Stimulated activated CD8-positive, alpha-beta memory T cell treated with anti-CD3 and anti-CD28 coated beads, Interleukin-15, amount 100 ng/mL, for 1 hour (primary cell): ENCODE measurements at places on chromosomes 1 and 21.

DNA sequence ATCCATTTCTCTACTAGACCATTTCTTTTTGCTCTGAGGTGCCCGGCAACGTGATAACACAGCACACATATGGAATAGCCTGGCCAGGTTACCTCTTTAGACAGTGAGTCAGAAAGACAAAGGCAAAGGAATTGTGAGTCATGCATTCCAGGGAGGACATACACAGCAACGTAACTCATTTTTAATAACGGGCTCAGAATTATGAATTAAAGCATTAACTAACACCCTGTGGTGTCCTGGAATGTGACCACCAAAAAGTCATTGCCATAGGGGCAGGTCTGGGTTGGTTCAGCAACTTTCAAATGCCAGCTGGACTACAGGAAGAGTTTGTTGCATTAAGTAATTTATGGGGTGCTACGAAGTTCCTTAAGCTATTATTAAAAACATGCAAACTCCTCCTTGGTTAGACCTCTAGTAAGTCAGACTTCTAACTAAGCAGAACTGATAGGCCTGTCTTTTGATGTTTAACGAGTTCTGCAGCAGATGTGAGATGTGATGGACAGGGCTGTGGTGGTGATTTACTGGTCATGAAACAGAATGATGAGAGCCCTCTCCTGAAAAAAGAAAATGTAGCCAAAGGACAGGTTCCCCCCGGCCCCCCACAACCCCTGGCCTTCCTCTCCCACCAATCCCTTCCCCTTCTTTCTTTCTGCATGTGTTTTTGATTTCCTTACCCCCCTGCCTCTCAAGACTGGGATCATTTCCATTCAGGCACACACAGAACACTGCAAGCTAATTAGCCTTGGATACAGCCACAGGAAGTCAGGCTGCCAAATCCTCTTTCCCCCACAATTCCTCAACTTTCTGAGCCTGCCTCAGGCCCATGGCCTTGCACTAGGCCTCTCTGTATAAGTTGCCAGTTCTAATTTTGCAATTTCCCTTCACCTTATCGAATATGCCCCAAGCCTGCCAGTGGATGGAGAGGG is 88.9 kb upstream of the HAO2 start:
- no peak for DNase-seq

GRCh38 chr1:150808846-150809245 is 786 bp upstream of the CTSK start:
- no peak for DNase-seq

DNA sequence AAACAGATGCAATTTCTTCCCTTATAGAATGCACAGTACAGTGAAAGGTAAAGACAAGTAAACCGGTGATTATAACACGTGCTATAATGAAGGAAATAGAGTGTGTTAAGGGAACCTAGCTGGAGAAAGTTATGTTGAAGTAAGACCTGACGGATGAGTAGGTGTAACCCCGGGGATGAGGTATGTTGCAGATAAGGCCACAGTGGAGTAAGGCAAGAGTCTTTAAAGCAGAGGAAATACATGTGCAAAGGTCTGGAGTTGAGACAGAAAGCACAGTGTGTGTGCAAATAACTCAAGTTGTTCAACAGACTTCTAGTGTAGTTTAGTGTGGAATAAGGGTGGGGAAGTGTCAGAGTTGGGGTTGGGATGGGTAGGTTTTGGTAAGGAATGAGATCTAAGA is 2.9 kb downstream of the DBT start:
- no peak for DNase-seq

DNA sequence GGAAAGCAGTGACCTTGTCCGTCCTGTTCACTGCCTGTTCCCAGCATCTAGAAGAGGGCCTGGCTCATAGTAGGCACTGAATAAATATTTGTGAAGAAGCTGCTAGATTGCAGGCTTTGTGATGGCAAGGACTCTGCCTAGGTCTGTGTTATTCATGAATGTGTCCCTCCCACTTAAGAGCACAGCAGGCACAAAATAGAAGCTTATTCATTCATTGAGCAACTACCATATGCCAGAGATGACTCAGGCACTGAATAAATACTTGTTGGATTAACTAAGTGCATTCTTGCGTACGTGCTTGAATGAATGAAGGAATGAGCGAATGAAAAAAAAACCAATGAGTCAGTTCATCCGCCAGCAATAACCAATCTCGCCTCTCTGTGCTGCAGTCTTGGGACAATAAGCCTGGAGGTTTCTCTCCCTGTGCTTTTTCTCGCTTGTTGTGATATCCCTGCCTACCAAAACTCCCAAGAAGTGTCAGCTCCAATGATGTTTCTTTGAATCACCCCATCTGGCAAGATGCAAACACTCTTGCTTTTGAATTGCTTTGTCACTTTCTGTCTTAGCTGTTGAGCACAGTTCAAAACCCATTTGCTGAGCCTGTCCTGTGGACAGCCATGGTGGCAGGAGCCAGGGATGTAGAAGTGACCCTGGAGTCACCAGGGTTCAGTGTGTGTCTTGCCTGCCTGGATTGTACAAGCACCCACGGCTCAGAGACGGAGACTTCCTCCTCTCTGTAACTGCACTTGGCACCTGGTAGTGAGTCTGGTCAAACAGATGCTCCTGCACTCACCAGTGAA is 143.9 kb downstream of the KAZN start:
- DNase-seq = no peak

DNA sequence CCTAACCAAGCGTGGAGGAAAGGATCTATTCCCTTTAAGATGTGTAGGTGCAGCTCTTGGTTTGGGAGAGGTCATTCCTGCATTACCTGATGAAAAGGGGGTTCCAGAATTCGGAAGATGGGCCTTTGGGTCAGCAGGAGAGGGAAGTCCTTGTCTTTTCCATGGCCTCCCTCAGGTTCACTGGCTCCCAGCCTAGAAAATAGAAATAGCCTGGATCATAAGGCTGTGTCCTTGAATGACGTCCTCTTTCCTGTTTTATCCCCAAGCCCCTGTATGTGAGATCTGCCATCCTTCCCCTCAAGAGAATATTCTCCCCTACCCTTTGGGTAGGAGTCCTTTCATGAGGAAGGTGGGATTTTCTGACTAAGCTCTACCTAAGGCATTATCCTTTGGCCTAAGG is 14.5 kb upstream of the RPS8 start:
- DNase-seq = no peak

- no peak for DNase-seq
Observed at GRCh38 chr1:17023573-17023972, 11.8 kb upstream of the ATP13A2 start.

DNA sequence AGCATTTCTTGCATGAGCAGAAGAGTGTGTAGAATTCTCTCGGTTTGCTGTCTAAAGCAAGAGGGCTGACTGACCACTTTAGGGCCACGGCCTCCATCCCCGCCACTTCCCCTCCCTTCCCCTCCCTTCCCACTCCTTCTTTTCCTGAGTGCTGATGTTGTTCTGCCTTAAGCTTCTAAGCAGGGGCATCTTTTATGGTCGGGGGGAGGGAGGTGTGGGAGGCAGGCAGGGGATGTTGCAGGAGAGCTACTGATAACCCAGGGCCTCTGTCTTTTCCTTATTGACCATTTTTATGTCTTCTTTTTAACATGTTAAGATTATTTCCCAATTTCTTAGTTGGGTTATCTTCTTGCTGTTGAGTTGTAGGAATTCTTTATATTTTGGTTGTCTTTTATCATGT is 15.1 kb downstream of the USP25 start:
- no peak for DNase-seq

- DNase-seq = no peak
Observed at GRCh38 chr1:1623631-1624442, 8.1 kb upstream of the MMP23B start.

- DNase-seq = no peak
Observed at GRCh38 chr1:174968750-174969244, 30.9 kb upstream of the CACYBP start.

DNA sequence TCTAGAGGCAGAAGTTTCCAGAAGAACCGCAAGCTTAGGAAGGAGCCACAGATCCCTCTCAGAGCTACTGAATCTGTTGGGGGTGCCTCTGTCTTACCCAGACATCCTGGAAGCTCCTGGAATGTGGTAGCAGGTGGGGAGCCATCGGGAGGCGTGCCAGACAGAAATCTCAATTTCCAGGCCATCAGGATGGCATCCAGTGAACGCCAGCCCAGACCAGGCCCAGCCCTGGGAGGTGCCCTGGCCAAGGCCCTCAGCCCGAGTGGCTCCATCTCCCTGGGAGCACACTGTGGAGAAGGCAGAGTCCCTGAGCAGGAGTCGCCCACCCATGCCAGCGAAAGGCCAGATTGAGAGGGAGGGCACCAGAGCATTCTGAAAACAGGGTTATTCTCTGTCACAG is 2.5 kb downstream of the ABCA4 start:
- DNase-seq = no peak

DNA sequence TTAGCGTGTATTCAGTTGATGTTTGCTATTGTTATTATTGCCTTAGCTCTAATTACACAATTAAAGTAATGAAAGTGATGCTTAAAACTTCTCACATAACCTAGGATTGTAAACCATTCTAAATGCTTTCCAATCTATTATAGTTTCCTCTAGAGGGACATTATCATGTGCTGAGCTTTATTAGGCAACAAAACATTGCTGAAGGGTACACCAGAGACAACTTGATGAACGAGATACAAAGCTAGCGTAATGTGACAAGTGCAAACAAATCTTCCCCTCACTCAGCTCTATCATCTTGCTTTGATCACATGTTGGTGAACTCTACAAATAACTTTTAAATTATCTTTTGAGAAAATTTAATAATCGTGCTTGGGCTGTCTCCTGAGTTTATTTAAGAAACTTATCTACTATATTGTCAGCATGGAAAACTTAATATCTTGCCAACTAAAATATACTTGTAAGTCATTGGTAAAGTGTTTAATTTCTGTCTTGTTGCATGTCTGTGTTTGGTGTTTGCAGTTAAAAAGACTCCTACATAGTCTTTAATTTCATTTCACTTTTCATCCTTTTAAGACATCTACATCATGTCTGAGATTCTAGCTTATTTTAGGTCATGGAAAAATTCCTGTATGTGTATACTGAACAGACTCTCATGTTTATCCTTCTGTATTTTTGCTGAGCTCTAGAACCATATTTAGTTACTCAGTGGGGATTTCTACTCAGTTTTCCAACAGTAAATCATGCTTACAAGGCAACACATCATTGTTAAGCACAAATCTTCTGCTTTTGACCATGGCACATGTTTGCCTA is 104.2 kb upstream of the ADAMTS5 start:
- no peak for DNase-seq

- DNase-seq = no peak
Observed at GRCh38 chr1:89873770-89874169, 52.9 kb downstream of the LRRC8D start.

DNA sequence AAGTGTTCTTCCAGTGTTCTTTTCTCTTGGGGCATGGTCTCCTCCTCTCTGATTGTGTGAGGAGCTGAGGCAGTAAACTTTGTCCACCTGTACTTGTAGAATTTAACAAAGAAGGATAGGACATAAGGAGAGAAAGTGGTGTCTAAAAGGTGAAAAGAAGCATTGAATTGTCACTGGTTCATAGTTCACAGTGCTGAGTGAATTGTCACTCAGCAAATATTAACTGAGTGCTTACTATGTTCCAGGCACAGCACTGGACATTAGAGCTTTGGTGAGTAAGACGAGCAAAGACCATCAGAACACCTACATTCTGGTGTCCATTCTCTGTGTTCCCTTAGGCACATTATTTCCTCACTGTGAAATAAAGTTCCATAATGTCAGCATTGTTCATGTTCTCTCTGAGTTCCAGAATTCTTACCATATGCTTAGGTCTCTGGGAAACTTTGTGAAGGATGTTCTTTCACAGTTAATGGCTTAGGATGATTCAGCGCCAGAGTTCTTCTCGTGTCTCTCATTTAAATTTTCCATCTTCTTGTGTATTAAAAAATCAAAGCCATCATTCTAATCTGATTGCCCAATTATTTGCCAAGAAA is 156.8 kb upstream of the HOOK1 start:
- no peak for DNase-seq

GRCh38 chr1:100253552-100253951 is 3.9 kb upstream of the DBT start:
- DNase-seq = no peak

DNA sequence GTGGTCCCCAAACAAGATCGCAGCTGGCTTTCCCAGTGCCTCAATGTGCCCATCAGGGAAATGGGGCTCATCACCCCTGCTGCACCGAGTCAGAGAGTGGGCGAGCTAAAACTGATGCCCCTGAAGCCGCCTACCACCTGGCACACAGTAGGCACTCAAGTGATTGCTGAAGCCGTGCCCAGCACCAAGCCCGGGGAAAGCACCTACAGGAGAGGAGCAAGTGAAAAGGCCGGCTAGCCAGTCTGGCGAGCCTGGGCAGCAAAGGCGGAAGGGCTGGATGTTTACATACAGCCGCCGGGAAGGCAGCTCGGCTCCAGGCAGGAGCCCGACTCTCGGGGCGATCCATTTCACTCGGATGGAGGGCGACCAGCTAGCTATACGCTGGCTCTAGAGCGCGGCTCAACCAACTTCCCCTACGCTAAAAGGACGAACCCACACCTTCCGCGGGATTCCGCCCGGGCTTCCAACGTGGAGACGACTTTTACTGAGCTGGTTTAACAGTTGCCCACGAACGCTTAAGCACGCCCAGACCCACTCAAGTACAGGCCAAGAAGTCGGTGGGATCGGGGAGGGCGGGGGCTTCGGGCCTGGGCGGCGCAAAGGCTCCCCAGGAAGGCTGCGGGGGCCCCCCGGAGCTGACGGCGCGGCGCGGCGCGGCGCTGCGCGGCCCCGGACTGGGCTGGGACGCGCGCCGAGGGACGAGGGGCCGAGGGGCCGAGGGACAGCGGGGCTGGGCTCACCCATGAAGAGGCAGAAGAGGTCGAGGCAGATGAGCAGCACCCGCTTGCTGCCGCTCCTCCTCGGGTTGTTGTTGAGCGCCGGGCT is 1.0 kb downstream of the PLPP3 start:
- no peak for DNase-seq

- no peak for DNase-seq
Observed at GRCh38 chr1:202129453-202130296, 7.0 kb downstream of the GPR37L1 start.

DNA sequence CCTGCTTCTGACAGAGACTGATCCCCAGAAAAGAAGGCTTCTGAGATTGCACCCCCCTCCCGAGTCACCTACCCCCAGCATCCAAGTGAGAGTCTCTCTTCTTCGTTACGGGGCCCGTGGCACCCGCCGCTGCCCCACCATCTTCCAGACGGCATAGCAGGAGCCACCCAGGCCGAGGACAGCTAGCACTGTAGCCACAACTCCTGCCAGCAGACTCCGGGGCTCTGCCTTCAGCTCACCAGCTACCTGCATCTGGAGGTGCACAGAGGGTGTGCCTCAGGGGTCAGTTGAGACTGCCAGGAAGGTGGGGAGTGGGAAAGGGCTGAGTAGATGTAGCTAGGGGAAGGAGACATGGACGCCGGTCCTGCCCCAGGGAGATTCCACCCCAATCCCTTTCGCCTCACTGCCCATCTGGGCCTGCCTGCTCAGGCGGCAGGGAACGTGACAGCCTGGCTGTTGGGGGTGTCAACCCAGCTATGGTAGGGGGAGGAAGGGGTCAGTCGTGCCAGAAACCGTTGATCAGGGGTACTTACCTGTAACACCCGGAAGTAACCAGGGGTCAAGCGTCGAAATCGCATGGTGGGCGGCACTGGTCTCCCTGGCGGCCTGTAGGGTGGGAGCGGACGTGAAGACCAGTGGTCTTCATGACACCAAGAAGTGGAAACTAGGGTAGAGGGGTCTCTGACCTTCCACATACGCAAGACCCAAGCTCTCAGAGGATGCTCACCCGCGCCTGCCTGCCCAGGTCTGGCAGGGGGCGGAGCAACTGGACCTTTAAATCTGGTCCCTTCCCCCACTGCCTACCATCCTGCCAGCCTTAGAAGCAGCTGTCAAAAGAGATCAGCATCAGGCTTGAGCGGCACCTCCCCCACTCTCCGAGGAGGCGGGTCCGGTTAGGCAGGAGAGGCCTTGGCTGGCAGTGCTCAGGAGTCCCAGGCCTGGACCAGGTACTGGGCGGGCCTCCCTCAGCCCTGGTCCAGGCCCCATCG is at the start of gene ZNF593OS:
Gene ZNF593OS (minus strand): TSS at position 749 of the 989 bp plus-strand sequence. CDS start 171 bp downstream, at position 578.
- no peak for DNase-seq

GRCh38 chr1:7680207-7680954 is 90.7 kb upstream of the VAMP3 start:
- no peak for DNase-seq
